Stimulated activated effector memory CD8-positive, alpha-beta T cell treated with anti-CD3 and anti-CD28 coated beads, Interleukin-12 subunit alpha, Interleukin-12 subunit beta, amount 100 ng/mL, for 72 hours (primary cell): ENCODE measurements at places on chromosomes 7 and 10.
A peak's percentile ranks its signal among the peaks of the same experiment; 100 is the strongest.

GRCh38 chr10:91614225-91614624 is 18.6 kb downstream of the PPP1R3C start:
- no peak for DNase-seq

DNA sequence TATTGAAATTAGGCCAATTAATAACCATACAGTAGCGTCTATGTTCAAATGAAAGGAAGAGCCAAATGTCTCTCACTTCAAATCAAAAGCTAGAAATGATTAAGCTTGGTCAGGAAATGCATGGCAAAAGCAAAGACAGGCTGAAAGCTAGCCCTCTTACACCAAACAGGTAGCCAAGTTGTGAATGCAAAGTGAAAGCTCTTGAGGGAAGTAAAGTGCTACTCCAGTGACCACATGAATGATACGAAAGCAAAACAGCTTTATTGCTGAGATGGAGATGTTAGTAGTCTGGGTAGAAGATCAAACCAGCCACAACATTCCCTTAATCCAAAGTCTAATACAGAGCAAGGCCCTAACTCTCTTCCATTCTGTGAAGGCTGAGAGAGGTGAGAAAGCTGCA is 123.8 kb downstream of the TEX36 start:
- no peak for DNase-seq

- DNase-seq = peak; percentile 80
Observed at GRCh38 chr7:101077303-101078086, 7.8 kb upstream of the TRIM56 start.

- no peak for DNase-seq
Observed at GRCh38 chr7:106731187-106731586, 70.2 kb upstream of the CCDC71L start.

GRCh38 chr7:26860361-26860760 is 4.0 kb downstream of the SKAP2 start:
- no peak for DNase-seq

DNA sequence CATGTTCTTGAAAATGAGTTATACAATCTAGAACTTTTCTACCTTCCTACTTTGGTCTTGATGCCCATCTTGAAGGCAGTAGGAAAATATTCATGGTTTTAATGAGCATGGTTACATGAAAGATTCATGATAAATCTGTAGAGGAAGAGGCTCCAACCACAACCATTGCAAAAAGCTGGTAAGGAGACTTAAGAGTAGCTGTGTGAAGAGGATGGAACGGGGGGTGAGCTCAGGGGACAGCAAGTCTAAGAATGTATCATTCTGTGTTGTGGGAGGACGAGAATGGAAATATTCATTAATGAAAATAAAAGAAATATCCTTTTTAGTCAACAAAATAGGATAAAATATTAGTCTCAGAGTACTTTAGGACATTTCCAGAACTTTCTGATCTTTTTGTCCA is 81.1 kb downstream of the BMPER start:
- DNase-seq = no peak

- no peak for DNase-seq
Observed at GRCh38 chr10:88979153-88979562, 11.4 kb upstream of the FAS start.

GRCh38 chr10:30028006-30028737 is 31.2 kb downstream of the JCAD start:
- DNase-seq = no peak
